ENCODE measurements at places on chromosomes 4 and X.

DNA sequence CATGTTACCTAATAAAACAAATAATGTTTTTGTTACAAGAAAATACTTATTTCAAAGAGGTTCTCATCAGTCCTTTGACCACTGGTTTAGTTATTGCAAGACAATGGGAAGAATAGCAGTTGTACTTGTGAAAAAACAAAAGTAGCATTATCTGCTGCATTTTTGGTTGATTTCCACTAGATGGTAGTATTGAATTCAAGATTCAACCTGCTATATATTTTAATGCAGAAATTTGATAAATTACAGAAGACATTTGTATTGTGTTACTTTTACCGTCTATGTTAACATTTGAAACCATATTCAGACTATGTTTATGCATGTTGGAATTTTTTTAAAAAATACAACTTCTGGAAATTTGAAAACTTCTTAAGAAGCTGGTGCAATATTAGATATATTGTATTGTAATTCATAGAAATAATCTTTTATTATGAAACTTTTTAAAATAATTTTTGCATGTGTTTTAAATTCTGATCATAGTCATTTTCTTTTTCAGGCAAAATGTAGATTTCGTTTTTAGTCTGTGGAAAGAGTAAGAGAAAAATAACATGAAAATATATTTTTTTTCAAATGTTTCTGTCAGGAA is 56.4 kb downstream of the SPCS3 start:
- DNase-seq: no peak

- no peak for DNase-seq
Observed at GRCh38 chr4:142420311-142421095, 425.6 kb downstream of the INPP4B start.

GRCh38 chr4:42167709-42168108 is 15.3 kb upstream of the BEND4 start:
- no peak for DNase-seq

DNA sequence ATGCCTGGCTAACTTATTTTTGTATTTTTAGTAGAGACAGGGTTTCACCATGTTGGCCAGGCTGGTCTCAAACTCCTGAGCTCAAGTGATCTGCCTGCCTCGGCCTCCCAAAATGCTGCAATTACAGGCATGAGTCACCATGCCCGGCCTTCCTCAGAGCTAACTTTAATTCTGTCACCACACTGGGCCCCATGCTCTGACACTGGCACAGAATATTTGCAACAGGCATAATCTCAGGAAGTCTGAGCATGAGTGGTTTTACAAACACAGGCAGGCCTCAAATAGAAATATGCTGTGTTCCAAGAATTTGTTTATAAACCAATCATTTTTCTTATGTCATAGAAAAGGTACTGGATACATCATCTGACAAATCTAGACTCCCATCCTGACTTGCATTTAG is 32.7 kb upstream of the FAM9C start:
- DNase-seq: no peak

GRCh38 chr4:2266181-2266580 is 4.3 kb upstream of the MXD4 start:
- DNase-seq: peak; percentile 71

DNA sequence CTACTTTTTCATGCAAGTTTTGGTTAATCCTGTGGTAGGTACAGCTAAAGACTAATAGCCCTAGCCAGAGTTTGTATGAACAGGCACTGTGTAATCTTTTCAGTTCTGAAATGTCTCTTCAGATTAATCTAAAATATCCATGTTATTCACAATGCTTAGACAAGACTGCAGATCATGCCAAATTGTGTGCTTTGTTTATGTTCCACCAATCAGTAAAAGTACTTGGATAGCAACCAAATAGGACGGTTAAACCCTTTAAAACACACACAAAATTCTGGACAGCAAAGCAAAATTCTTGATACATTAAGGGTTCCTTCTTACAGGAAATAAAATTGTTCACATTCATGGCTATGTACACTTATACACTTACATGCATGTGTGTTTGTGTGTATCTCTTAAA is 139.1 kb downstream of the KLHL13 start:
- no peak for DNase-seq

GRCh38 chrX:1601768-1602085 is 10.3 kb downstream of the AKAP17A start:
- no peak for DNase-seq

DNA sequence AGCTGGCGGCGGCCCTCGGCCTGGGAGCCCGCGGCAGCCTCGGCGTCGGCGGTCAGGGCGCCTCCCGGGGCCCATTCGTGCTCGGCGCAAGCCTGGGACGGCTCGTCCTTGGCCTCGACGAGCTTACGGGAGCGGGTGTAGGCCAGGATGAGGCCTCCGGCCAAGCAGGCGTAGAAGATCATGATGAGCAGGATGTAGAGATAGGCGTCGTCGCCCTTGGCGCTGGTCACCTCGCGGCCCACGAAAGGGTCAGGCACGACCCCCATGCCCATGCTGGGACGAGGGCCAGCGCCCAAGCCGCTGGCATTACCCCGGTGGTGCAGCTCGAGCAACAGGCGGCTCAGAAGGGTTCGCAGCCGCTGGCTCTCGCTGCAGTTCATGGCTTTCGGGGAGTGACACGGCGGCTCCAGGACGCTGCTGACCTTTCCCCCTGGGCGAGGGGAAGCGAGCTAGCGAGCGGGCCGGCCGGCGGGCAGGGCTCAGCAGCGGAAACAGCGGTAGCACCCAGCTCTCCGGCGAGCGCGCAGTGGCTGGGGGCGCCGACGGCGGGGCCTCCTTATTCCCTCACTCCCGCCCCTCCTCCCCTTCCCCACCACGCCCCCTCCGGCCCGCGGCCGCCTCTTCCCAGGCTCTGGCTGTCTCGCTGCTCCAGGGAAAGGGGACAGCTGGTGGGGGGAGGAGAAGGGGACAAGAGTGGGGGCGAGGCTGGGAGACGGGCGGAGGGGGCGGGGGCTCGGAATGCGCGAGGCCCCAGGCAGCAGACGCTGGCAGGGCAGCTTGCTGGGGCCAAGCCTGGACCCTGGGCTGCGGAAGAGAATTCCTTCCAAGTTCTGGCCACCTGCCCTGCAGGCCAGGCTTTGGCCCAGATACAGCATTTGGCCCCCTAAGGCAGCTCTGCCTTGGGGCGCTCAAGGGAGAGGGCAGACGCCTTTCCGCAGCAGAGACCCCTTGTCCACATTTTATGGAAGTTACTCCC is at the start of gene KCNE5:
TSS of gene KCNE5 (minus strand) at position 532 of the 976 bp plus-strand sequence. CDS start at position 380, 152 bp downstream.
- peak; percentile 68 for DNase-seq

- no peak for DNase-seq
Observed at GRCh38 chr4:46844325-46844917, 64.6 kb downstream of the COX7B2 start.

- no peak for DNase-seq
Observed at GRCh38 chr4:166577639-166578038, 656.7 kb downstream of the SPOCK3 start.
